Activated CD4-positive, alpha-beta memory T cell treated with anti-CD3 and anti-CD28 coated beads for 36 hours (primary cell): ENCODE measurements at places on chromosomes 5 and 9. TPM values are rescaled to one million over a fixed set of nuclear protein-coding genes. Genes with fewer than 3 reads are reported as not detected.

DNA sequence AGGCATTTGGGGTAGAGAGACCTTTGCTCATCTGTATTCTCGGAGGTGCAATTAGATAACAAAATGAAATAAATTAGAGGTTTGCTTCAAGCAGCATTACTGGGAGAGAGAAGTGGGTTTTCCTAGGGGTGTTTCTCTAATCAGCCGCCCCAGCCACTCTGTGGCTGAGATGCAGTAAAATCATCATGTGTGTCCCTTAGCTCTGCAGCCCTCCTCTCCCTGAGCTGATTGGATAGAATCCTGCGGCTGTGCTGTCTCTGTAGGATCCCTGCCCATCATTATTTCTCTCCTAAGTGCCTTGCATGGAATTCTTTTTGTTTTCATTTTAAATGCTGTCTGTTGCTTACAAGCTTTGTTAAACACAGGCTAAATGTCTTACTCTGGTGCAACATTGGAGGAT, 171.4 kb downstream of the SH3GL2 start:
- no peaks in the 10 kb centered on the region for H3K36me3 ChIP-seq
- DNase-seq: no peak
- no peaks in the 10 kb centered on the region for H3K27me3 ChIP-seq
- H3K27ac ChIP-seq: no peak overlapping the region
- H3K4me3 ChIP-seq: no peak overlapping the region

PSD2 gene
- total RNA-seq: not detected

PCDHA4 gene
- total RNA-seq: not detected

DNA sequence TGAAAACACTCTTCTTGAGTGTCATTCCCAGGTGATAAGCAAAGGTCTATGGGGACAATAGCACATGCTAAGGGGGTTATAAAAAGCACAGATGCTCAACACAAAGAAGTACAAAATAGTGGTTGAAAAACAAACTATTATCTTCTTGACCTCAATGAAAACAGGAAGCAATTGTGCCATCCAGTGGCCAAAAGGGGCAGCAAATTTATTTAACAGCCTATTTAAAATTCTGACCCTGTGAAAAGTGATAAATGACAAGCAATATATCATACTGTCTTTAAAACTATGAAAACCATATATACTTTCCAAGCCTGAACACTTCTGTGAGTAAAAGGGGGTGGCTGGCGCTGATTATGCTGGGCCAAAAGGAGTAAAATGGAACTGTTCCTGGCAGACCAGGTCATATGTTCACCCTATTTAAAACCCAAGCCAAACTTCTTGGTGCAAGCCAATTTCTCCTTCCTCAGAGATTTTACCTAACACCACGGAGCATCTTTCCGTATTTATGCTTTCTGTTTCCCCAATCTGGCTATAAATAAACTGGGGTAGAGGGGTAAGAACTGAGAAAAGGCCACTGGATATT, 29.7 kb downstream of the TEX10 start:
- peaks cover 10% of the 10 kb centered on the region for H3K4me1 ChIP-seq
- no peak overlapping the region for H3K27ac ChIP-seq
- peak; percentile 24 for DNase-seq
- no peaks in the 10 kb centered on the region for H3K27me3 ChIP-seq

ENHO gene
- total RNA-seq: 0.36 TPM

DNA sequence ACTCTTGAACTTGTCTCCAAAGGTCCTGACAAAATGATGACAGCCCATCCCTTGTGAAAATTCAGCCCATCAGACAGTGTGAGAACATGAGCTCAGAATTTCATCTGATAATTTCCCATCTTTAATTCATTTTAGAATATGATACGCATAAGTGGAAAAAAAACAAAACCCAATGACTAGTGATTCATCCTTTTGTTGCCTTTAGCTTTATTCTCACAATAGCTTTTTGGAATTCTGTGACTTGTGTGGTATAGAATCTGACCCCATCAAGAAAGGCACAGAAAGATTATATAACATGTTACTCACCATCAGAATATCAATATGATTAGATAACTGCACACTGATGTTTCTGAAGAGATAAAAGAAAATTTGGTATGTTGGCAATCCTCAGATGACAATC, 16.1 kb upstream of the TMED7 start:
- DNase-seq: no peak
- peaks cover 29% of the 10 kb centered on the region for H3K27me3 ChIP-seq
- H3K4me1 ChIP-seq: peaks cover 13% of the 10 kb centered on the region
- H3K4me3 ChIP-seq: no peak overlapping the region

GRCh38 chr5:143558048-143558447, 154.6 kb upstream of the NR3C1 start:
- H3K27ac ChIP-seq: no peak overlapping the region
- H3K36me3 ChIP-seq: no peaks in the 10 kb centered on the region
- DNase-seq: no peak
- H3K4me3 ChIP-seq: no peak overlapping the region

- no peak overlapping the region for H3K27ac ChIP-seq
- no peaks in the 10 kb centered on the region for H3K36me3 ChIP-seq
- no peak for DNase-seq
- no peak overlapping the region for H3K4me3 ChIP-seq
- no peaks in the 10 kb centered on the region for H3K4me1 ChIP-seq
- H3K27me3 ChIP-seq: no peaks in the 10 kb centered on the region
These were observed 10.3 kb upstream of the FBXL7 start for GRCh38 chr5:15489571-15490235.

- H3K27me3 ChIP-seq: no peaks in the 10 kb centered on the region
- H3K4me3 ChIP-seq: no peak overlapping the region
- H3K4me1 ChIP-seq: no peaks in the 10 kb centered on the region
- no peak overlapping the region for H3K27ac ChIP-seq
These were observed 1082.9 kb upstream of the SEMA6A start for GRCh38 chr5:117657541-117657940.

ZNG1A gene
- total RNA-seq: 42.1 TPM

DNA sequence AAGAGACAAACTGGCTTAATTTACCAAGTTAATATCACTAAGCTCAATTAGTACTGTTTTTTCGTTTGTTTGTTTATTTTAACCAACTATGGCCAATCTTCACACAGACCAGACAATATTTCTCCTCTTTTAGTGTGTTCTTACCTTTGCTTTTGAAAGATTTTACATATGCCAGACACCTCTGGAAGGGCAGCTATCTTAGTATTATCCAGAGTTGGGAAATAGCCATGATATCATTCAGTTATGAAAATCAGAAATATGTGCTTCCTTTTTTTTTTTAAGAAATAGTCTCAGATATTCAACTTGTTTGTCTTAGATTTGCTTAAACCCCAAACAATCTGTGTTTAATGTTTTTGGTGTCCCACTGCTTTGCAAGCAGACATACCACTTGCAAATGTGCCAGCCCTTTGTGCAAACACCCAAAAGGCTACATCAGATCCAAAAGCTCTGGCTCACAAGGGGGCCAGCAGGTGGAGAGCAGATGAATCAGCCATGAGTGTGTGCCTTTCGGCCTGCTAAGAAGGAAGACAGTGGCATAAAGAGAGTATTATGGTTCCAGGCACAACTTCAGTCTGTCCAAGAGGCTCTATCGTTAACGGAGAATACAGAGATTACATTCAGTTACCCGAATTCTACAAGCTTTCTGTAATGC, 147.6 kb downstream of the EFNA5 start:
- H3K4me3 ChIP-seq: no peak overlapping the region
- no peaks in the 10 kb centered on the region for H3K36me3 ChIP-seq

DNA sequence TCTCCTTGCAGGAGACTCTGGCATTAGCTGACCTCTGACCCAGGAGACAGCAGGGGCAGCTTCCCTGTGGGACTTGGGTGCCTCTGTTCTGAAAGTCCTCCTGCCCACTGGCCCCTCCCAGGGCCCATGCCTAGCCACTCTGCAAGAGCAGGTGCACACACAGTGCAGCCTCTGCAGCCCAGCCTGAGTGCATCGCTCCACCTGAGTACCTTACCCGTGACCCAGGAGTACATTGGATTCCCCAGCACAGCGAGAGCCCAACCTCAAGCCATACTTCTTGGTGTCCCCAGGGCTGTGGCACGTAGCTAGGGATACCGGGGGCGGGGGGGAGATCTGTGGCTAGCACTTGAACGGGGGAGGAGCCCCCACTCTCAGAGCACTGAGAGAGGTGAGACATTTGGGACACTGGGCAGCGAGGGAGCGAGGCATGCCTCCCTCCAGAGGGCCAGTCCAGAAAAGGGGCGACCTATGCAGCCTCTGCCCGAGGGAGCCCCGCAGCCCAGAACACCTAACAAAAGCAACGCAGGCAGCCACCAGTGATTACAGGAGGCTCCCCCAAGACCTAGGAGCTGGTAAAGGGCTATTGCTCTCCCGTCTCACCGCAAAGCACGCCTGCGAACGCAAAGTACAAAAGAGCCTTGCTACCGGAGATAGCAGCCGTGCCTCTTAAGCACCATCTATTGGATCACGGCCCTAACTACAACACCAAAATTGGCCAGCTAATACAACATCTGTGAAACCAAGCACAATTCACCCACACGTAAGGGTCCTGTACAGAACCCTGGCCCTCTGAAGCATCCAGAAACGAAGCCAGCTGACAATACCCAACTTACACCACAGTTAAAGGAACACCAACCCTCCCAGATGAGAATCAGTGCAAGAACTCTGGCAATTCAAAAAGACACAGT, 826 bp upstream of the PRDM9 start:
- no peak overlapping the region for H3K4me3 ChIP-seq
- no peaks in the 10 kb centered on the region for H3K4me1 ChIP-seq

DNA sequence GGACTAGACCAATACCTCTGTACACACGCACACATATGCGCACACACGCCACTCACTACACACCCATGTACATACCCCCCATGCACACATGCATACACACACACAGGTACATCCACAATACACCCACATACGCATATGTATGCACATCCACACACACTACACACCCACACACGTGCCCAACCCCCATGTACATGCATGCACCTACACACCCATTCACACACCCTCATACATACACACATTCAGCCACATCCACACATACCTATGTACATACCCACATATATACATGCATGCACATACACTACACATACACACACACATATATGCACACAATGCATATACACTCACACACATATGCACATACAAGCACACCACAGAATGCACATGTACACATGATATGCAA, 107.1 kb downstream of the GADD45G start:
- H3K4me1 ChIP-seq: peaks cover 36% of the 10 kb centered on the region
- no peaks in the 10 kb centered on the region for H3K27me3 ChIP-seq
- no peak overlapping the region for H3K4me3 ChIP-seq
- no peak for DNase-seq

DCANP1 gene
- total RNA-seq: not detected

GRCh38 chr5:97412959-97413358, 229.9 kb upstream of the RIOK2 start:
- H3K27me3 ChIP-seq: no peaks in the 10 kb centered on the region
- no peaks in the 10 kb centered on the region for H3K36me3 ChIP-seq
- no peaks in the 10 kb centered on the region for H3K4me1 ChIP-seq

DNA sequence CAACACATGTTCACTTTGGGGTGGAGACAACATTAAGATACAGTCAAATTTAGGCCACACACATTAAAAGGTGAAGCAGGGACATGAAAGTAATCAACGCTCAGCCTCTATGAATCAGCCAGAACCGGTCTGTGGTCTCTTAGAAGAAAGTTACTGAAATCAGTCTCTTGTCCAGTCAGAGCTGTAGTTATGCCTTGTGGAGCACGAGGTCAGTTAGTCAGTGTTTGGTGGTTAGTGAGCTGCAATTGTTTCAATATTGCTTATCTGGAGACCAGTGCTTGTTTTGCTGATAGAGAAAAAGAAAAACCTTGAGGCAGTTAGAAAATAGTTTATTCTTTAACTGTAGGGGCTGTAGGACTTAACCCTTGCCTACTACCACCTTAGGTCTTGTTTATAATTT, 157.8 kb upstream of the RASEF start:
- H3K4me1 ChIP-seq: peaks cover 2% of the 10 kb centered on the region
- no peaks in the 10 kb centered on the region for H3K36me3 ChIP-seq
- no peak overlapping the region for H3K27ac ChIP-seq

IQGAP2 gene
- 92.7 TPM for total RNA-seq

SELENOP gene
- total RNA-seq: not detected

GRCh38 chr5:55278778-55279177, 28.7 kb downstream of the DHX29 start:
- no peaks in the 10 kb centered on the region for H3K27me3 ChIP-seq
- H3K4me1 ChIP-seq: no peaks in the 10 kb centered on the region
- H3K4me3 ChIP-seq: no peak overlapping the region
- no peak for DNase-seq

DNA sequence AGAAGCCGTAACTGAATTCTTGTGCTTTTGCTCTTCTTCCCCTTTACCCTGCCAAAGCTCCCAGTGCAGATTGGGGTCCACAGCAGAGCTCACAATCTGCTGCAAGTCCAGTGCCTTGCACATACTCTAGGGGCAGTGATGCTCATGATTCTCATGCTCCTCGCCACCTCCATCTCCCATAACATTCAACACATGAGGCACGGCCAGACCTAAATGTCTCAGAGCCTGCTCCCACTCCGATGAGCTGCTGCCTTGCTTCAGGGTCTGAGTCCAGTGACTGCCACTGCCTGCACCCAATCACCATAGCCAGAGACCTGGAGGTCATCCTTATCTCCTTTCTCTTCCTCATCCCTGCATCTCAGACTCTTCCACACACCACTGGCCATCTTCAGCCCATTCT, 10.5 kb downstream of the CSF1R start:
- DNase-seq: no peak
- H3K36me3 ChIP-seq: no peaks in the 10 kb centered on the region
- no peaks in the 10 kb centered on the region for H3K27me3 ChIP-seq
- H3K4me1 ChIP-seq: no peaks in the 10 kb centered on the region
- H3K27ac ChIP-seq: no peak overlapping the region

GLDC gene
- total RNA-seq: 7.1 TPM

KIF20A gene
- 60.3 TPM for total RNA-seq

- H3K36me3 ChIP-seq: no peaks in the 10 kb centered on the region
- H3K4me3 ChIP-seq: no peak overlapping the region
- peak; percentile 65 for DNase-seq
- peaks cover 5% of the 10 kb centered on the region for H3K4me1 ChIP-seq
These were observed 48.7 kb upstream of the C5orf58 start for GRCh38 chr5:170183816-170184687.

WNK2 gene
- total RNA-seq: 1.6 TPM

DNA sequence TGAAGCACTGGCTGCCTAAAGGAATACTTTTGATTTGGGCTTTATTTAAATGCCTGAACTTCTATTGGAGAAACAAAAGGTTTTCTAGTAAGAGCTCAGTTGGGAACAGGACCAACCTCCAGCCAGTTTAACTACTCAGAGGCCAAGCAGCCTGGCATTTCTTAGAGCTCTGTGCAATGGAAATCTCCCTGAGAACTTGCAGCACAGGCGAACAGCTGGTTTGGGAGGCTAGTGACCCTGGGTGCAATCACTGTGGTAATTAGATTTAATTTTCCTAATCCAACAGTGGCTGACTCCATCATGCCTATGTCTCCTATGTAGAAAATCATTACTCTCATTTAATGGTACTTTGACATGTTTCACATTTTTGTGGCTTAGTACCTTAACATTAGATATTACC, 1.0 kb upstream of the CDH6 start:
- no peak overlapping the region for H3K27ac ChIP-seq
- no peak overlapping the region for H3K4me3 ChIP-seq
- peaks cover 10% of the 10 kb centered on the region for H3K4me1 ChIP-seq
- DNase-seq: no peak
- no peaks in the 10 kb centered on the region for H3K36me3 ChIP-seq
